Mesenchymal stem cell (in vitro differentiated cells and primary cell): ENCODE measurements at places on chromosomes 7 and 10.

GRCh38 chr10:89566992-89567391 lies 31.6 kb upstream of the SLC16A12 start:
- no peak for DNase-seq
- no peaks in the 10 kb centered on the region for H3K27me3 ChIP-seq

- no peaks in the 10 kb centered on the region for H3K27me3 ChIP-seq
- H3K4me3 ChIP-seq = no peak overlapping the region
- peak overlapping the region; percentile 46 for H3K27ac ChIP-seq
- DNase-seq = peak; percentile 75
Observed at GRCh38 chr7:107953924-107954303, 49.0 kb downstream of the LAMB1 start.

DNA sequence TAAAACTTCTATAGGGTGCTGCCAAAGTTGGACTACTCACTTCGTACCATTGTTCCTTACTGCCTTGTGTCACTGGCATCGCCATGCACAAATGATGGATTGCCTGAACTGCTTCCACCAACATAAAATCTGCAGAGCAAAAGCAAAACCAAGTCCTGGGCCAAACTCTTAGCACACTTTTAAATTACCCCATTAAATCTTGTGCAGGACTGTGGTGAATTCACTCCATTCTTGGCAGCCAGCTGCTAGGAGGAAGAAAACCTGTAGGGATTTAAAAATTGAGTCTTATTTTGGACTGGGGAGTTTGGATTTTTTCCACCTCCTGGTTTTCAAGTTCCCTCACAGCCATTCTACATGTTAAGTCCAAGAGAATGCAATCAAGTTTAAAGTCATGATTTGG lies 646.9 kb downstream of the SORCS3 start:
- H3K27ac ChIP-seq = no peak overlapping the region
- H3K4me1 ChIP-seq = no peaks in the 10 kb centered on the region
- DNase-seq = no peak
- H3K4me3 ChIP-seq = no peak overlapping the region
- H3K36me3 ChIP-seq = no peaks in the 10 kb centered on the region

DNA sequence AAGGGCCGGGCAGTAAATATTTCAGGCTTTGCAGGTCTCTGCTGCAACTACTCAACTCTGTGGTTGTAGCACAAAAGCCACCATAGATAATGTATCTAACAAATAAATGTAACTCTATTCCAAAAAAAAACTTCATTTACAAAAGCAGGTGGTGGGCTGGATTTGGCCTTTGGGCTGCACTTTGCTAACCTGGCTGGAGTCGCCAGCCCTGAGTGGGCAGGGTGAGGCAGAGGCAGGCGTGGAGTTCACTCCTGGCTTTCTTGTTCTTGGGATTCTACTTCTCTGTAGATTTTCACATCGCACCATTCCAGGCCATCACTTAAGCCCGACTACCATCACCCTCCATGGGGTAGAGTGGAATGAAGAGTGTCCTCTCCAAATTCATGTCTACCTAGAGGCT lies 367.6 kb upstream of the MGMT start:
- no peak overlapping the region for H3K4me3 ChIP-seq
- DNase-seq = no peak
- no peaks in the 10 kb centered on the region for H3K36me3 ChIP-seq
- no peak overlapping the region for H3K27ac ChIP-seq
- no peaks in the 10 kb centered on the region for H3K27me3 ChIP-seq
- no peaks in the 10 kb centered on the region for H3K4me1 ChIP-seq

- peaks cover 7% of the 10 kb centered on the region for H3K27me3 ChIP-seq
- no peak for DNase-seq
- peaks cover 6% of the 10 kb centered on the region for H3K36me3 ChIP-seq
- H3K4me3 ChIP-seq = no peak overlapping the region
- H3K27ac ChIP-seq = no peak overlapping the region
Observed at GRCh38 chr7:132489776-132490237, 86.5 kb downstream of the PLXNA4 start.

- peaks cover 4% of the 10 kb centered on the region for H3K4me1 ChIP-seq
- DNase-seq = peak; percentile 92
- peak overlapping the region; percentile 100 for H3K27ac ChIP-seq
- no peak overlapping the region for H3K4me3 ChIP-seq
- peaks cover 4% of the 10 kb centered on the region for H3K36me3 ChIP-seq
Observed at GRCh38 chr10:63515002-63515763, 6.0 kb upstream of the REEP3 start.

DNA sequence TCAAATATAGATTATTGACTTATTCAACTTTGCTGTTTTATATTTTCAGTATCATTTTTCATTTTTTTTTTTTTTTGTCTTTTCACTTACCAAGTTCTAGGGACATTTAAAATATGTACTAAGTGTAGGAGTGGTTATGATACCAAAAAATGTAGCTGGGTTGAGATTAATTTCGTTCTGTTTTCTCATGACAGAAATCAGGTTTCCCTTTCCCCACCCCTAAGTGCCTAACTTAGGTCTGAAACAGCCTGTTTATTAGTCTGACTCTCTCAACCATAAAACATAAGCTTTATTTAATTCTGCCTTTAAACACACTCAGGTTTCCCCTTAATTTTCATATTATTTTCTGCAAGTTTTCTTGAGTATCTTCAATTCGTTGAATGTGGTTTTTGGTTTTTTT lies 22.1 kb downstream of the TMEM106B start:
- H3K27me3 ChIP-seq = no peaks in the 10 kb centered on the region
- H3K4me3 ChIP-seq = no peak overlapping the region
- peaks cover 4% of the 10 kb centered on the region for H3K36me3 ChIP-seq
- DNase-seq = no peak
- no peaks in the 10 kb centered on the region for H3K4me1 ChIP-seq
- no peak overlapping the region for H3K27ac ChIP-seq
